Umbilical cord (tissue), 2 donors: ENCODE measurements at places on chromosomes 16 and 17.
A peak's percentile ranks its signal among the peaks of the same experiment; 100 is the strongest.

GRCh38 chr16:90019543-90020259 is 445 bp upstream of the DBNDD1 start:
- peak; percentile 58 for DNase-seq

GRCh38 chr16:12501707-12502457 is 301.8 kb downstream of the CPPED1 start:
- DNase-seq: no peak

DNA sequence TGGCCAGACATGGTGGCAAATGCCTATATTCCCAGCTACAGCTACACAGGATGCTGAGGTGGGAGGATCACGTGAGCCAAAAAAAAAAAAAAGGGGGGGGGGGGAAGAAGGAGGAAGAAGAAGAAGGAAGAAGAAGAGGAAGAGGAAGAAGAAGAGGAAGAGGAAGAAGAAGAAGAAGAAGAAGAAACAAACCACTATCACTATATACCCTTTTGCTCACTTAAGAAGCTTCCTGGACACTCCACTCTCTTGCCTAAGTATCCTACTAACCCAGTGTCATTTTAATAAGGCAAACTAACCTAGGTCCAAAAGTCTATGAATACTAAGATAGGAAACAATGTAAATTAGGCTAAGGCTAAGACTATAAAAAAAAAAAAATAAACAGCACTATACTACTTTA is 54.8 kb downstream of the GPATCH8 start:
- no peak for DNase-seq

GRCh38 chr17:83100853-83101391 is 21.5 kb downstream of the METRNL start:
- no peak for DNase-seq

- DNase-seq: no peak
These were observed 3.2 kb downstream of the FBXO31 start for GRCh38 chr16:87380403-87380802.
